Sigmoid colon (tissue), 7 donors: ENCODE measurements at places on chromosomes 5 and 9. TPM values are rescaled to one million over a fixed set of nuclear protein-coding genes. Genes with fewer than 3 reads are reported as not detected.

DNA sequence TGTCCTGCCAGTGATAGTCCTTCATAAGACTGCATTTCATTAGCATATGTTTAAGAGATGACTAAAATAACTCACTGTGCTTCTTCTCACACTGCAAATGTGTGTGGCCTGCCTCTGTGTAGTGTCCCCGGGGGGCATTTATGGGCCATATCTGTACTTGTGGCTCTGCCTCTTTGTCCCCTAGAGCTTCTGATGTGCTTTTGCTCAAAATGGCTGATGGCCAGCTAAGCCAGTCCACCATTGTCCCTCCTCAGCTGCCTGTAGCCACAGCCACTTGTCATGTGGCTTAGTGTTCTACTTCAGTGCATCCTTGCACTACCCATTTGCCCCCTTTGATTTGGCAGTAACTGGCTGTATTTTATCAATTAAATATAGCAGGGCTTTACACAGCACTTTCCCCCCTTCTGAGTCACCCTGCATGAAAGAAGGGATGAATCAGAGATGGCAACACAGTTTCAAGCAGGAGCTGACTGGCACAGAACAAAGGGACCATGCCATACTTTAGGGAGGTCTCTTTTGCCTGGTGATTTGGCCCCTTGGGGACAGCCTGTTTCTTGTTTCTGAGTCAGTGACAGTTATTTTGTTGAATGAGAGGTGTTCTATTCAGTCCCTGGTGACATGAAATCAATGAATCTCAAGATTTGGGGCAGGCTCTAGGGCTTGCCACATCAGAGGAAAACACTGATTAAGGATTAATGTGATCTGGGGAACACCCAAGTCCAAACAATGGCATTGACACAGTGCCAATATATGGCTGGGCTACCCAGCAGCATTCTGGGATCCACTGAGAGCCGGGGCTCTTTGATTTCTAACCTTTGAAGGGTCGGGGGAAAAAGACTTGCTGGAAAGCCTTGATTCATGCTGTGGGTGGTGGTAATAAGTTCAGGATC, 245.5 kb downstream of the SMARCA2 start:
- no peak for DNase-seq

DNA sequence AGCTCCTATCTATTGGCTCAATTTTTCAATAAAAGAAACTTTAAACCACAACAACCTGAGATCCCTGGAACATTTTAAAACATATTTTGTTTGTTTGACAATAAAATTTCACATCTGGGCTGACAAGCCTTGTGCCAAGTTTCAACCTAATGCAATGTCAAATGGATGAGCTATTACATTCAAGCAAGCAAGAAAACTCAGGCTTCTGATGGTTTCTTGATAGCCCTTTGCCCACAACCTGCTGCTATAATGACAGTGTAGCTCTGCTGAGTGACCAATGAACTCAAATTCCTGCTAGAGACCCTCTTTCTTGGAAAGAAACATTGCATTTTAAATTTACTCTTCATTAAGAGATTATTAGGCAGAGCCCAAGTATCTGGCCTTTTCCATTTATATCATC, 472.9 kb downstream of the ARHGEF28 start:
- DNase-seq, result no peak

- no peak for DNase-seq
These were observed 13.0 kb upstream of the HK3 start for GRCh38 chr5:176912115-176912514.

DNA sequence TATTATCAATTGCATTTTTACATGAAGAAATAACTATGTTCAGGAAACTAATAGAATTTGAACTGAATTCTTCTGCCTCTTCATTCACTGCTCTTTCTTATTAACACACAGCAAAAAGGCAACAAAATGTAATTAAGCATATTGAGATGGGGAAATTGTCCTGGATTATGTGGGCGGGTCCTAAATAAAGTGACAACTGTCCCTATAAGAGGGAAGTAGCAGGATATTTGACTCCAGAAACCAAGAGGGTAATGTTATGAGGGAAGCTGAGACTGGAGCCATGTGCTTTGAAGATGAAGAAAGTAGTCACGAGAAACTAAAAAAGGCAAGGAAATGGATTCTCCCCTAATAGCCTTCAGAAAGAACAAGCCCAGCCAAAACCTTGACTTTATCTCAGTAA, 311.2 kb upstream of the PIK3R1 start:
- no peak for DNase-seq

ADGRD2 gene
- not detected for total RNA-seq

CTNND2 gene
- total RNA-seq, result 2.5 TPM
